ENCODE measurements at places on chromosomes 6 and 20.

- no peak for DNase-seq
Observed at GRCh38 chr6:157238346-157238745, 85.0 kb downstream of the TMEM242 start.

- no peak for DNase-seq
Observed at GRCh38 chr6:16787128-16787682, 25.9 kb upstream of the ATXN1 start.

- no peak for DNase-seq
Observed at GRCh38 chr6:46526607-46527006, 35.4 kb upstream of the RCAN2 start.

- no peak for DNase-seq
Observed at GRCh38 chr20:58173930-58174707, 54.3 kb downstream of the ANKRD60 start.

DNA sequence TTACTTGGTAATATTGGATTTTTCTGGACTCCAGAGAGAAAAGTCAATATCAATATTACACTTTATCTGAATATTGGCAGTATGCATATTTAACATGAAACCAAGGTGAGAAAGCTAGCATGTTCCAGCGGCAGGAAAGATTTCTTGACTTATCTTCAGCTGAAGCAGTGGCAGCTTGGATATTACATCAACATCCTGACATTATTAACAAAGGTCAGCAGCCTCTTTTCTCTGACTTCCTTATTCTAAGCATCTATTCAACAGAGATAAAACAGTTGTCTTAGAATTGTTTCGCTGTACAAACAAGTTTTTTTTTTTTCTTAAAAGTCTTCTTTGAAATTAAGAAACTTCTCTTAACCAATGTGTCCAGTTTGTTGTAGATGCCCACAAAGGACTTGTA, 11.8 kb downstream of the DCBLD1 start:
- no peak for DNase-seq
